NCI-H1930 (cell line): ENCODE measurements at places on chromosomes 6 and 20.

DNA sequence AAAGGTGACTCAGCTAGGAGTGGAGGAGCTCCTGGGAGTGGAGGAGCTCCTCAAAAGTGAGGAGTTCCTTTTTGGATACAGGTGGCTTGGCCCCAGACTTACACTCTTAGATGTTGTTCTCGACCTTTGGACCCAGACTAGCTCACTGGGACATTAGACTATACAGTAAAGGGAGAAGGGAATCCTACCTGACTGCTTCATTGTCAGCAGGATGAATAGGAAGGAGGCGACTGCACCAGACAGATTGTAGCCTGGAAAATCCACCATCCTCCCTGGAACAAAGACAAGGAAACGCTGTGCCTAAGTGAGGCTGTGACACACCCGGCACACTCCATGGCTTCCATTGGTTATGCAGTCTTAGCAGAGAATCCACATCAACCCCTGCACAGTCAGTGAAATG, at the start of gene BTNL2:
Gene BTNL2, minus strand, starts transcription at position 325 of the 400 bp plus-strand sequence. Its CDS starts 58 bp downstream, at position 267.
- no peak for DNase-seq

DNA sequence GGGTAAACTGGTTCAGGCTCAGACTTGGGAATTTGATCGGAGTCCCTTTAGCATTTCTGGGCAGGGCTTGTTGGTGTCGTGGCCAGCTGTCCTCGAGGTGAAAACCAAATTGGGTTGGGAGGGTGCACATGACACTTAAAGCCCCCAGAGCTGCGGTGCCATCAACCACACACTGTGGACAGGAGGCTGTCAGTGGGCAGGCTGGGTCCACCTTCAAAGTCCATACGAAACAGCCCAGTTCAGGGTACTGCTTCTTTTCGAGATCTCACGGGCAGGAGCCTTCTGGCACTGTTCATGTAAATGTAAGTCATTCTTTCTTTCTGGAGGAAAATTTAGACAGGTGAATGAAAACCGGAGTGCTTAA, 7.0 kb downstream of the SYNJ2 start:
- no peak for DNase-seq

DNA sequence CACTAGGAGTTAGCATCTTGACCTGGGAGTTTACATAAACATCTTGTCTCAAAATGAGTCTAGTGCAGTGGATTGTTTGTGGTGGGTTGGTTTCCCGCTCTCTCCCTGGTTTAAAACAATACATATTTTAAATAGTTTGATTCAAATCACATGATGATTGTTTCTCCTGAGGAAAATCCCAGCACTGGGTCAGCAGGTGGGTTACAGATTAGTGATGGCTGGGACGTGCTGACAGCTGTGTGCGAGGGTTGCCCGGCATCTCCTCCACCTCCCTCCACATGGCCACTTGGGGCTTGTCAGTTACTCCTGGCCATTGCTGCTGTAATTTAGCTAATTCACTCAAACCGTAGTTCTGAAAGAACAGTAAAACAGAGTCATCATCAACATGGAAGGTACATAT, 306.4 kb upstream of the CITED2 start:
- DNase-seq: peak; percentile 81

- no peak for DNase-seq
Measured at GRCh38 chr6:121791396-121792315, 356.2 kb downstream of the GJA1 start.

GRCh38 chr20:32796981-32797451, 22.7 kb upstream of the MAPRE1 start:
- no peak for DNase-seq

GRCh38 chr20:18718129-18718528, 95.5 kb upstream of the SCP2D1 start:
- DNase-seq: no peak

DNA sequence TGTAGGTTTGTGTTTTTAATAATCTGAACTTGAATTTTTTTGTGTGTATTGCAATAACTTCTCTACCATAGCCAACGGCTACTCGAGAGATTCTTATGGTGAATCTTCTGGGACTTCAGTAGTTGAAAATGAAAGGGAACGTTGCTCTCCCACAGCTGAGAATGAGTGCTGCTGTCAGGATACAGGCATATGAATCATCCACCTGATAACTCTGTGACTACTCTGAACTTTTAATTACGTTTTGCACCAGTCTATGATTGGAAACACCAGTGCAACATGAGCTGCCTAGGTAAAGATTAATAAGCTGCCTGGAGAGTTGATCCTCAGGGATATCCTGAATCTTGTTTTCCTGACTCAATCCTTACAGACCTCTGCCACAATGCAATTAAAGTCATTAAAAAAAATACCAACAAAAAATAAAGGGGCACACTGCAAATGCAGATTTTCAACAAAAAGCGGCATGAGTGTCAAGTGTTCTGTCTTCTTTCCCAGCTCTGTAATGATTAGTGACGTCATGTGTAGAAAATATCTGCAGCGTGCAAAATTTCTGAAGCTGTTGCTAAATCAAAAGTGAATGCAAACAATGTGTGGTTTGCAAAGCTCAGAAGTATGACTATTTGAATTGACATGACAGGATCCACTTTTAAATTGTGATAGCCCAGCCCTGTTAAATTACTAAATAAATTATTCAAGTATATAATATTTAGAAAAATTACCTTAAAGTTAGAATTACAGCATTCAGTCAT, 432.2 kb downstream of the HTR1B start:
- DNase-seq: no peak

- DNase-seq: no peak
Measured at GRCh38 chr20:64159286-64159680, 5.0 kb upstream of the MYT1 start.

- no peak for DNase-seq
Measured at GRCh38 chr6:116902634-116903033, 25.6 kb downstream of the RFX6 start.

DNA sequence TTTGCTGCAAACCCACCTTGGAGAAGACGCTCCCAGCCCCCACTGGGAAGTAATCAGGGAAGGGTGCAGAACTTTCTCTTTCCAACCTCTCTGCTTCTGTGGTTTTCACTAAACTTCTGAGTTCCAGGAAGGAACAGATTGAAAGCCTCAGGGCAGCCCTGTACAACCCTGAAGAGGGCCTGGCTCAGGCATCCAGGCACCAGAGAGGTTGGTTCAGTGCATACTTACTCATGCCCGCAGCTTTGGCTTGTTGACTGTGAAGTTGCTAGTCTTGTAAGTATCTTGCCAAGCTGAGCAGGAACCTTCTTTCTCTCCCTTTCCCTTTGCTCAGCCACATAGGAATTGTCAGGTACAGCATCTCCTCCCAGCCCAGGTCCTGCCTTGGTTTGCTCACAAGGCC, 272.2 kb upstream of the FOXQ1 start:
- DNase-seq: no peak

DNA sequence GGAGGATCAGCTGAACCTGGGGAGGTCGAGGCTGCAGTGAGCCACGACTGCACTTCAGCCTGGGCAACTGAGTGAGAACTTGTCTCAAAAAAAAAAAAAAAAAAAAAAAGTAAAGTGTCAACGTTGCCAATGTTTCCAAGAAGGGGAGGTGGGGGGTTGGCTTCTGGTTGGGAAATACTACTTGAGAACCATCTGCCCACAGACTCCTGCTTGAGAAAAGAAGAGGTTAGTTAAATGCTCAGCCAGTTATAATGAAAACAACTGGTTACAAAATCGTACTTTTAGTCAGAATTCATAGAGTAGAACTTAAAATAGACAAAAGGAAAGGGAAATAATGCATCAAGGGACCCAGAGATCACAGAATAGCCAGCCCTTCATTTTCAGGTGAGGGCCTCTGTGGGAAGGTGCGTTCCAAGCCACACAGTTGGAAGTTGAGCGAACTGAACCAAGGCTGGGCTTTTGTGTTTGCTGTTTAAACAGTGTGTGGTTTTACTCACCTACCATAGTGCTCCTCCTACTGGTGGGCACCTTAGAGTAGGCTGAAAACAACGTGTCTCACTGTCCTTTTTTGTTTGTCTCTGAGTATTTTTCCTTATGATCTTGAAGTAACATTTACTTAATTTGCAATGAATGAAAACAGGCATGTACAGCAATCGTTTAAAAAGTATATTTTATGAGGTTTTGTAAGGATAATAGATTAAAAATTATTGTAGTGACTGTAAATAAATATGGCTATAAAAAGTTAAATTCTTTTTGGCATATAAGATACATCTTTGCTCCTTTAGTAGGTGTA, 200.7 kb downstream of the BCAS1 start:
- DNase-seq: peak; percentile 83

GRCh38 chr6:149273318-149273717, 44.2 kb upstream of the TAB2 start:
- DNase-seq: no peak

DNA sequence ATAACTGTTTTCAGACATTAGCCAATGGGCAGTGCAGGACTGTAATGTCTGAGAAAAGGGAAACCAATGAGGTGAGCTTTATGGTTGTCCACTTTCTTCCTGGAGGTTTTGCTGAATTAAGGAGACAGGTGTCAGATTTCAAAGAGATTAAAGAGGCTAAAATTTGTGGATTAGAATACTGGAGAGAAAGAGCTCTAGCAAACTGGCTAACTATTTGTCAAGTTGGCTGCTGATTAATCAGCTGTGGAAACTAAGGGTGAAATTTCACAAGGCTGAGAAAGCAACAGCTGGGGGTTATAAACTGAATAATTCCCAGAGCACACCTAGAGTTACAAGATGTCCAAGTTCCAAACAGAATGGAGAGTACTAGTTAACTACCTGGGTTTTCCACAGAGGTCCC, 198.9 kb downstream of the TBC1D32 start:
- DNase-seq: no peak

DNA sequence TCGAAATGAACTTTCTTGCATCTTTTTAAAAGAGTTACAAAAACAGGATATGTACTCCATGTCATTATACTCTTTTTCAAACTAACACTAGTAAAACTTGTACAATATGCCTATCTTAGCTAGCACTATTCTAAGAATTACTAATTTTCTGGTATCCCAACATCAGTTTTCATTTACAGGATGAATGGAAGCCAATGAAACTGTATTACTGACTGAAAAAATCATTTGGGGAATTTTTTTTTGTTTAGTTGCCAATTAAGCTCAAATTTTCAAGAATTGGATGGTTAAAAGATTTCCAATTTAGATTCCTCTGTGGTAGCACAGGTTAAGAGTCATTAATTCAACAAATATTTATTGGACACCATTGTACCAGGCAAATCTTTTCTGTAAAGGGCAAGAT, 30.7 kb downstream of the TASP1 start:
- no peak for DNase-seq

- no peak for DNase-seq
Measured at GRCh38 chr6:12962987-12963386, 246.4 kb downstream of the PHACTR1 start.

DNA sequence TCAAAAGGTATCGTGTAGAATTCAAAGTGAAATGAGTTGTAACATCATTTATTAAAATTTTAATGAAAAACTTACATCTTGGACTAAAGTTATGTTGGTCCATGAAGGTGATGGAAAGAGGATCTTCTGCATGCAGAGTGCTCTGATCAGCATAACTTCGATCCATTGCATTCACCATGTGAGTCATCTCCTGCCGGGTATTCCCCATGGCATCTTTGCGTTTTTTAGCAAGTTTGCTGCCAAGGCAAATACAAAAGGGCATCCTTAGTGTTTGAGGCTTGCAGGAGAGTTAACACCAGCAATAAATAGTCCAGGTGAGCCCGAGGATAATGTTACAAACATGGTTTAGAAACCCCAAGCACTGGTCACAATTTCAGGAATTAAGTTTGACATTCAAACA, 104.2 kb upstream of the THEMIS start:
- DNase-seq: no peak

DNA sequence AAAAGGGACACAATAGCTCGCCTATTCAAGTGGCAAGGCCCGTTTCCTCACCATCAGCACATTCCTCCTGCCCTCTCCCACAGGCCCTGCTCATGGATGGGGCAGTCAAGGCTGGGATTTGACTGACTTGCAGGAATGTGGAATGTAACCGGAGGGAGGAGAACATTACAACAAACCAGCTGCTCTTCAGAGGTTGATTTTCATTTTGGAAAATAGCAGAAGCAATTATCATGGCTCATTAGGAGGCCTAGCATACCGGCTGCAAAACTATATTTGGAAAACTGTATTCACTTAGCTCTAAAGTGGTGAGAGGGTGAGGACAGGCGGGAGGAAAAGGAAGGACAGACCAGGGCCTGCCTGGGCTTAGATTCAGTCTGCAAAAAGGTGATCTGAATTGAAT, 283.7 kb downstream of the CD83 start:
- no peak for DNase-seq

DNA sequence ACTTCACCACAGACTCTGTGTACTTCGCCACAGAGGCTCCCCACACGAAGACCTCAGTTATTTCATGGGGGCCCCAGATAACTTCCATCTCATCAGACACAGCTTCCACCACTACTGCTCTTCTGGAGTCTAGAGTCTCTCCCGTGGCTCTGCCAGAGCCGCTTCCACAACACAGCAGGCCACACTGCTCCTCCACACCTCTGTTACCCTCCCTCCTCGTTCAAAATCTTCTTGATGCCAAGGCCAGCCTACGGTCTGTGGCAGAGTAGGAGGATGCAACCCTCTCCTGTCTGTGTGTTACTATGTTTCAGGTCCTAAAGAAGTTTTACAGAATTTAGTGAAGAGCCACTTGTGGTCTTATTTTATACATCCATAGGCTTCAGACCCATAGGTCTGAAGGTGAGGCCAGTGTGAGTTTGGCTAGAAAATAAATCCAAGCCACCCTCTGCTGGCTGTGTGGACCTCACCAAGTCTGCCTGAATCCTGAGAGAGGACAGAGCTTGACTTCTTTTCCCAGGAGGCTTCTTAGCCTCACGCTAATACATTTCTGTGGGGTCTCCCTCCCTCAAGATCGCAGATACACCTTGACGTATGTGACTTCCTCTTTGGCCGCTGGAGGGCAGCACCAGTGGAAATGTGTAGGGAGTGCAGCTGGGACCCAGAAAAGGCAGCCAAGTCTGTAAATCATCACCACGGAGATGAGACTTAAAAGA, 197.7 kb downstream of the FAXC start:
- peak; percentile 26 for DNase-seq

DNA sequence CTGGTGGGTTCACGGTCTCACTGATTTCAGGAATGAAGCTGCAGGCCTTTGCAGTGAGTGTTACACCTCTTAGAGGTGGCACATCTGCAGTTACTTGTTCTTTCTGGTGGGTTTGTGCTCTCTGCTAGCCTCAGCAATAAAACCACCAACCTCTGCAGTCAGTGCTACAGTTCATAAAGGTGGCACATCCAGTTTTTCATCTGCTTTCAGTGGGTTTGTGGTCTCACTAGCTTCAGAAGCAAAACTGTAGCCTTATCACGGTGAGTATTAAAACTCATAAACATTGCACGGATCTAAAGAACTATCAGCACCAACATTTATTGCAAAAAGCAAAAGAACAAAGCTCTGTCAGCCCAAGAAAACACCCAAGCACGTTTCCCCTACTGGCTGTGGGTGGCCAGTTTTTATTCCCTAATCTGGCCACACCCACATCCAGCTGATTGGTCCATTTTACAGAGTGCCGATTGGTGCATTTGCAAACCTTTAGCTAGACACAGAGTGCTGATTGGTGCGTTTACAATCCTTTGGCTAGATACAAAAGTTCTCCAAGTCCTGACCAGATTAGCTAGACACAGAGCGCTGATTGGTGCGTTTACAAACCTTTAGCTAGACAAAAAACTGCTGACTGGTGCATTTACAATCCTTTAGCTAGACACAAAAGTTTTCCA, 3.4 kb upstream of the TMEM14C start:
- DNase-seq: no peak
